ENCODE measurements at places on chromosomes 5 and 9.

GRCh38 chr9:89273528-89274279, 37.3 kb upstream of the CKS2 start:
- no peak for DNase-seq

DNA sequence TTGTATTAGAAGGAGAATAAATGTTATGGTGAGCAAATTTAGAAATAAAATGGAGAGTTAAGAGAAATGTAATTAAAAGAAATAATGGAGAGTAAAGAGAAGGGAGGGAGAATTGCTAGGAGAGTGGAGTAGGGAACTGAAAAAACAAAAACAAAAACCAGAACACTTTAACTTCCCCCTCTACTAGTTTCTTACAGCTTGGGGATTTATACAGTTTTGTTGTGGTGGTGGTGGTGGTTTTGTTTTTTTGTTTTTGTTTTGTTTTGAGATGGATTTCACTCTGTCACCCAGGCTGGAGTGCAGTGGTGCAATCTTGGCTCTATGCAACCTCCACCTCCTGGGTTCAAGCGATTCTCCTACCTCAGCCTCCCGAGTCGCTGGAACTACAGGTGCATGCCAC, 322.4 kb downstream of the TMEM167A start:
- no peak for DNase-seq

DNA sequence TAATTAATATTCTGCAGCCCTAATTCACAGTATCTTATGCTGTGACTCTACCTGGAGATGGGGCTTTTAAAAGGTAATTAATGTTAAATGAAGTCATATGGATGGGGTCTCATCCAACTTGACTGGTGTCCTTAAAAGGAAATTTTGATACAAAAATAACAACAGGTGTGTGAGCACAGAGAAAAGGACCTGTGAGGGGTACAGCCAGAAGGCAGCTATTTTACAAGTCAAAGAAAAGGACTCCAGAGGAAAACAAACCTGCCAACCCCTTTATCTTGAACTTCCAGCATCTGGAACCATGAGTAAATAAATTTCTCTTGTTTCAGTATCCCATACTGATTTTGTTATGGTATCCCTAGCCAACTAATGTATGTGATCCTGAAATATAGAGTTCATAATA, 250.3 kb downstream of the TMEM232 start:
- no peak for DNase-seq

- DNase-seq: no peak
Measured at GRCh38 chr5:35213608-35214007, 16.7 kb downstream of the PRLR start.

DNA sequence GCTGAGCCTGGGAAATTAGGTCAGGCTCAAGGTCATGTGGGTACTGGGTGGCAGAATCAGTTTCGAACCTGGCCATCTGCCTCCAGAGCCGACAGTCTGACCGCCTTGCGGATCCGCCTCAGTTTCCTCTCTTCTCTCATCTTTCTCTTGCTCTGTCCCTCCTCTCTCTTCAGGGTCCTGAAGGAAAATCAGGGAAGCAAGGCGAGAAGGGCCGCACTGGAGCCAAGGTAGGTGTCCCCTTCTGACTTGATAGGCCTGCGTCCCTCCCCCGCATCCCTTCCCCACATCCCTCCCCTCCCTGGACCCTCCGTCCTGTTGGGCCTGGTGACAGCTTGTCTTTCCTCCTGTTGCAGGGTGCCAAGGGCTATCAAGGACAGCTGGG, 40.8 kb upstream of the ORM1 start:
- no peak for DNase-seq

DNA sequence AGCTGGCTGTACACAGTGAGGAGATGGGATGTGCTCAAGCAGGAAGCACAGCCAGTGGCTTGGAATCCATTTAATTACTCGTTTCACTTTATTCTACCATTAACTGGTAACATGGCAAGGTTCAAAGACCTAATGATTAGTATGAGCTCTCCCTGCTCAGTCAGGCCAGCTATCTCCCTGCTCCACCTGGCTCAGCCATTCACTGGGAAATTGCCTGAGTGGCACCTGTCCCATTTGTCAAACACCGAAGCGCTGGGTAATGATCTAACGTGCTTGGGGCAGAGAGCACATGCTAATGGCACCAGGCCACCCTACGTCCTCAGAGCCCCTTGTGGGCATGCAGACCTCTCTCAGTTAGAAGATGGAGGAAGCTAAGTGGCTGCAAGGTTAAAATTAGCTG, 162.2 kb downstream of the TTLL11 start:
- no peak for DNase-seq

DNA sequence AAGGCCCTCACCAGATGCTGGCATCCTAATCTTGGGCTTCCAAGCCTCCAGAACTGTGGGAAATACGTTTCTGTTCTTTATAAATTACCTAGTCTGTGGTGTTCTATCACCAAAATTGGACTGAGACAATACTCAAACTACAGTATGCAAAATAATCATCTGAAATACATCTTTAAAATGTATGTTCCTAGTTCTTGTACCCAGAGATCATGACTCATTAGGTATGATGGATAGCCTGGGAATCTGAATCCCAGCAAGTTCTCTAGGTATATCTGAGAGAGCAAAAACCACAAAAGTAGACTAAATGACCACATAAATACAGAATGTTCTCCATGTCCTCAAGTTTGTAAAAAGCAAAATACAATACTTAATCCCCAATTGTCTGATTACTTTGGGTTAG, 166.3 kb downstream of the YIPF5 start:
- DNase-seq: no peak

- DNase-seq: no peak
Measured at GRCh38 chr5:72394688-72395087, 74.5 kb downstream of the PTCD2 start.

DNA sequence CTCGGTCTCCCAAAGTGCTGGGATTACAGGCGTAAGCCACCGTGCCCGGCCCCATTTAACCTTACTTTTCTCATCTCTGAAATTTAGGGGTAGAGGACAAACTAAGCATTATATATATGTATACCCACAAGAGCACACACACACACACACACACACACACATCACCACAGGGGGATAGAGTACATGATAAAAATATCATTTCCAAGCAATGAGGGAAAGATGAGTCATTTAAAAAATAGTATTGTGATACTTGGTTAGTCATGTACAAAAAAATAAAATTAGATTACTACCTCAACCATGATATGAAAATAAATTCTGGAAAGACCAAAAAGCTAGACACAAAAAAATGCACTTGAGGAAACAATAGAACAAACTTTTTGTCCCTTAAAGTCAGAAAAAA, 67.2 kb downstream of the CDH18 start:
- DNase-seq: no peak

GRCh38 chr9:114003758-114004157, 74.3 kb downstream of the AMBP start:
- no peak for DNase-seq

GRCh38 chr5:175895686-175896102, 24.3 kb downstream of the CPLX2 start:
- DNase-seq: peak; percentile 24

DNA sequence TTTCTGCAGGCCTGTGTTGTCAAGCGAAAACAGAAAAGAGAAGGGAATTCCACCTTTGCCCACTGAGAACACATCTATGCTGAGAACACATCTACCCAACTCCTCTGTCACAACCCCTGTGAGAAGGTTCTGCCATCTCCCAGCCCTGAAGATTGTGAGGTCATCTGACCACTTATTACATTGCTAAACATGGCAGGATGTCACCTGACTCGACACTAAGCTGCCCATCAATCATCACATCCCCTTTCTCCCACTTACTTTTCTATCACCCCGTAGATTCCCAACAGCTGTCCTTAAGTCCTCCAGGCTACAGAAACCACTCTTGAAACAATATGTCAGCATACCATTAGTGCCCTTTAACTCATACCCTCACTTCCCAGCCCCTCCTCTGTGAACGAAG, 64.2 kb upstream of the PRSS3 start:
- DNase-seq: no peak

- no peak for DNase-seq
Measured at GRCh38 chr9:9079473-9079872, 1279.9 kb upstream of the DMAC1 start.

DNA sequence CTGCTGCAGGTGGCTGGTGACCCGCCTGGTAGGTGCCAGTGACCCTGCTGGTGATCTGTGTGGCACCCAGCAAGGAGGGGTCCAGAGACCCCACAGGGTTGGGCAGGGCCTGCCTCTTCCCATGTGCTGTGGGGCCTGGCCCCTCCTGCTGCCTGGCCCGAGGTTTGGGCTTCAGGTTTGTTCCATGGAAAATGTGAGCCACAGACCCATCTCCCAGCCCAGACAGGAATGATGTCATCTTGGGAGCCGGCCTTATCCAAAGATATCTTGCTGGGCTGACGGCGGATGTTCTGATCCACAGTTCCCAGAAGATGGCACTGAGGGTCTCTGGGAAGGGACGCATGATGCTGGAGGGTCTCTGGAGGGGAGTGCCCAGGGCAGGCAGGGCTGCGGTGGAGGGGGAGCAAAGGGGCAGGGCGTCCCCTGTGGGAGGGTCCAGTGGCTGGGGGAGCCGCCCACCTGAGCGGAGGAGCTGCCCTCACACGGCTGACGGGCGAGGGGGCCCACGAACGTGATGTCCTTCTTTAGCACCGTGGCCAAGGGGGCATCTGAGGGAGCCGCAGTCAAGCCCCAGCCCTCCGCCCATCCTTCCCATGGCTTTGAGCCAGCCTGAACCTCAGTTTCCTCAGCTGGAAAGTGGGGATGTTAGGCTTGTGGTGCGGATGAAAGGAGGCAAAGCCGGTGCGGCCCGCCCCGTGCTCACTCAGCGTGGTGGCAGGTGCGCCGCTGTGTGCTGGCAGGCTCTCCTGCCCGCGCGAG, 68.1 kb downstream of the COL5A1 start:
- DNase-seq: no peak

GRCh38 chr5:179959641-179960040, 51.9 kb upstream of the TBC1D9B start:
- DNase-seq: no peak
